ENCODE measurements at places on chromosomes 1 and 21.

DNA sequence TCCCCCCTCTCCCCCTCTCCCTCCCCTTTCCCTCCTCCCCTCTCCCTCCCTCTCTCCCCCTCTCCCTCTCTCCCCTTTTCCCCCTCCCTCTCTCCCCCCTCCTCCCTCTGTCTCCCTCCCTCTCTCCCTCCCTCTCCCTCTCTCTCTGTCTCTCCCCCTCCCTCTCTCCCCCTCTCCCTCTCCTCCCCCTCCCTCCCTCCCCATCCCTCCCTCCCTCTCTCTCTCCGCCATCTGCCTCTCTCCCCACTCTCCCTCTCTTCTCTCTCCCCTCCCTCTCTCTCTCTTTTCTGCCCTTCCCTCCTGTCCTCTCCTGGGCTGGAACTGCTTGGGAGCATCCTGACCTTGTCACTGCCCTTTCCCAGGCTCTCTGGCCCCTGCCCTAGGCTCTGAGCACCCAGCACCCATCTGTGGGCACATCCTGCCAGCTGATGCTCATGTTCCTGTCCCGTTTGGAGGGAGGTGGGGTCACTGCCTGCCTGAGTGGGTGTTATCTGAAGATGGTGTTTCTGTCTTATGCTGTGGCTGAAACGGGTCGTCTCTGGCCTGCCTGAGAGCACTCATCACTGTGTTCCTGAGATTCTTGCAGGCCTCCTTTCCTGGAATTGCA, 10.8 kb downstream of the FTCD start:
- no peak for DNase-seq

- no peak for DNase-seq
These were observed 13.6 kb downstream of the SDCCAG8 start for GRCh38 chr1:243269461-243269801.

DNA sequence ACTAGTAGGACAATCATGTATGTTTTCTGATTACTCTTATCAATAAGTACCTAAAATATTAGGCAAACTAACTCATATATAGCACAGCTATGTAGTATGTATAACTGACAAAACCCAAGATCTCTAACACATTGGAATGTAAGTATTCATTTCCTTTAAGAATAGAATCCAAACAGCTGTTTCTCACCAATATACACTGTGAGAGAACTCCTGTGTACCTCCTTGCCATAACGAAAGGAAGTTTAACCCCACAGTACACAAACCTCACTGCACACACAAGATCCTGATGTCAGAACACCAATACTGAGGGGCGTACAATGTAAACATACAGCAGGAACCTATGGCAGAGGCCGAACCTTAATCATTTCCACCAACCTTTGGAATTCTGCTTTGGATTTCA, 113.0 kb downstream of the SMYD3 start:
- no peak for DNase-seq

GRCh38 chr1:229184066-229184465, 86.8 kb upstream of the RAB4A start:
- DNase-seq = no peak

GRCh38 chr1:47661040-47661439, 223.2 kb downstream of the FOXD2 start:
- no peak for DNase-seq

- DNase-seq = no peak
These were observed 58.9 kb downstream of the POFUT2 start for GRCh38 chr21:45228656-45229240.

DNA sequence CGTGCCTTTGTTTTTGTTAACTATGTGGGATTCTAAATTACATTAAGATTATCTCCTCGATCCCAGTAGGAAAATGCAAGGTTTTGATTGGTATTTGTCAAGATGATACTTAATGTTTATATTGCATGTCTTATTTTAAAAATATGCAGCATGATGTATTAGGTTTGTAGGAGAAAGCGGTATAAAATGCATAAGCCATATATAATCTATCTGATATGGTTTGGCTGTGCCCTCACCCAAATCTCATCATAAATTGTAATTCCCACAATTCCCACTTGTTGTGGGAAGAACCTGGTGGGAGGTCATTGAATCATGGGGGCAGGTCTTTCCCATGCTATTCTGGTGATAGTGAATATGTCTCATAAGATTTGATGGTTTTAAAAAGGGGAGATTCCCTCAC, 198.1 kb upstream of the NCAM2 start:
- DNase-seq = no peak

DNA sequence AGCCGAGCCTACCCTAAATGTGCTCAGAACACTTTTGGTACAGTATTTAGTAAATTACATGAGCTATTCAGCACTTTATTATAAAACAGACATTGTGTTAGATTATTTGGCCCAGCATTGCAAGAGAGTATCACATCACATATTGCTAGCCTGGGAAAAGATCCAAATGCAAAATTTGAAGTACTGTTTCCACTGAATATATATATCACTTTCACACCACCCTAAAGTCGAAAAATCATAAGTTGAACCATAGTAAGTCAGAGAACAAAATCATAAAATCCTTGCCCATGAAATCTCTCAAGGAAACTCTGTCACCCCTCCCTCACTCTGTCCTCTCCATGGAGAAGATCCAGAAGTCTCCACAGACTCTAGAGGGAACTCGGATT, 33.1 kb downstream of the RGS8 start:
- DNase-seq = no peak

DNA sequence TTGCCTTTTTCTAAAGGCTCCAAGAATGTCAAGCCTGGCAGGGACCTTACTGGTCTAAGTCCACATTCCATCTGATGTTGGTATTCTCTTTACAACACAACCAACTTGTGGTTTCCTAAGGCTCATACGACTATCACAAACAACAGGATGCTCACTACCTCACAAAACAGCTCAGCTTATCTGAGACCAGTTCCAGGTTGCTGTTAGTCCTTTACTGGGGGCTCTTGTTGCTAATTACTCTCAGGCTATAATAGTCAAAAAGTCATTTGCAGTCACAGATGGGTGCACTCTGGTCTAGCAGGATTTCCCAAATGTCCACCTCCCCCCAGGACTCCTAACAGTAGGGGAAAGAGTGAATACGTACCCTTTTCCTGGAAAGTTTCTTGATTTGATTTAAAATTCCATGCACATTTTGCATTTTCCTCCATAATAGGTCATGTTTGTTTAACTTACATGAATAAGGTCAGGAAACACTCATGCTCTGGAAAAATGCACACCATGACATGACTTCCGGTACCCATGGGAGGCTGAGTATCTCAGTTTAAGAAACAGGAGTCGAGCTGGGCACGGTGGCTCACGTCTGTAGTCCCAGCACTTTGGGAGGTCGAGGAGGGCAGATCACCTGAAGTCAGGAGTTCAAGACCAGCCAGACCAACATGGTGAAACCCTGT, 16.0 kb downstream of the LCK start:
- peak; percentile 44 for DNase-seq

- no peak for DNase-seq
These were observed 54.5 kb downstream of the LGR6 start for GRCh38 chr1:202247837-202248795.

GRCh38 chr1:88401313-88401712, 282.8 kb upstream of the PKN2 start:
- no peak for DNase-seq

GRCh38 chr1:5769146-5769545, 223.1 kb downstream of the NPHP4 start:
- DNase-seq = no peak

DNA sequence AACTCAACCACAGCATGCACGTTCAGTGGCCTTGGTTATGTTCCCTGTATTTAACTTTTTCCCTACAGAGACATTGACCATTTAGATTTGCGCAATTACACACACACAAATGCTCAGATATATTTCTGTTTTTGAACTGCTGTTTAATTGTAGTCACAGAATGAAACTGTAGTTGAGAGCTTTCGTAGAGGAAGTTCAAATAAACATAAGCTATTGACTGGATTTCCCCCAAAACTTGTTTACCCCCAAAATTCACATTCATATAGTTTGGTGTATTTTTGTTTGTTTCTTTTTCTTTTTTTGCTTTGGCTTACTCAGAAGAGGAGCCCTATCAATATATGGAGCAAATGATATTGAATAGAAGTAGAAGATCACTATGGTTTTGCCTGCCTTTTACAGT, 921.0 kb downstream of the ADGRL2 start:
- no peak for DNase-seq

- peak; percentile 50 for DNase-seq
These were observed 1.7 kb upstream of the KRTAP7-1 start for GRCh38 chr21:30831194-30831765.

GRCh38 chr1:244957525-244957924, 93.2 kb upstream of the HNRNPU start:
- no peak for DNase-seq

GRCh38 chr21:25456672-25457071, 150.6 kb downstream of the MRPL39 start:
- peak; percentile 58 for DNase-seq

- DNase-seq = no peak
These were observed 176.7 kb downstream of the CAMTA1 start for GRCh38 chr1:6961905-6962477.

DNA sequence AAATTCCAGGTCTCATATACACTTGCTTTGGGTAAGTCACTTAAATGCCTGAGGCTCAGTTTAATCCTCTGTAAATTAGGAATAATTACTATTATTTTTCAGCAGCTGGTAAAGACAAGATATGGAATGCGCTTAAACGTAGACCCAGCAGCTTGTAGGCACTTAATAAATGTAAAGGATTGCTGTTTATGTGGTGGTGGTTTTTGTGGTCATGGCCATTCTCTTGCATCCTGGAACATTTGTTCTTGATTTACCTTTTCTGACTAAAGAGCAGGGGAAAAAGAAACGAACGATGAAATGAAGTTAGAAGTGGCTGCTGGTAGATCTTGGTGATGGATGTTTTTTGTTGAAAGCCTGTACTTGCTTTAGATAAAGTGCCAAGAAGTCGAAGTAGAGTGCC, 195.0 kb upstream of the FOXD3 start:
- no peak for DNase-seq

DNA sequence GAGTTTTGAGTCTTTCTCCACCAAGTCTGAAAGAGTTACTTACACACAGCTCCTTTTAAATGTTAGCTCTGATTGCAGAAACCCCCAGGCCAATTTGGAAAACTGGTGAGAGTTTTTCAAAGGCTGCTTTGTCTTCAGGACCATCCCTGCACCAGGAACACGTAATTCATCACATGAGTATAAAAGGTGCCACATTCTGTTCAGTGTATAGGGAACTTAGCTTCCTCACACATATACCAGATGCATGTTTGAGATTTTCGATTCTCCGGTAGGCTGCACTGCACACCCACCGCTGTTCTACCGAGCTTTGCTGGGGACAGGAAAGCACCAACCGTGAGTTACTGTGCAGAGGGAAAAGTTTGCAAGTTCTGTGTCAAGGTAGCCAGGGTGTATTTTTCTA, 28.3 kb upstream of the KCNK2 start:
- DNase-seq = no peak

DNA sequence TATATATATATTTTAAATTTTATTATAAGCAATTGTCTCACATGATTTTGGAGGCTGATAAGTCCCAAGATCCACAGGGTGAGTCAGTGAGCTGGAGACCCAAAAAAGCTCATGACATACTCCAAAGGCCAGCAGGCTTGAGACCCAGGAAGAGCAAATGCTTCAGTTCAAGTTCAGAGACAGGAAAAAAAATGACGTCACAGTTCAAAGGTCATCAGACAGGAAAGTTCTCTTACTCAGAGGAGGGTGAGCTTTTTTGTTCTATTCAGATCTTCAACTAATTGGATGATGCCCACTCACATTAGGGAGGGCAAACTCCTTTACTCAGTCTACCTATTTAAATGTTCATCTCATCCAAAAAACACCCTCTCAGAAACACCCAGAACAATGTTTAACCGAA, 18.2 kb downstream of the RXRG start:
- no peak for DNase-seq

DNA sequence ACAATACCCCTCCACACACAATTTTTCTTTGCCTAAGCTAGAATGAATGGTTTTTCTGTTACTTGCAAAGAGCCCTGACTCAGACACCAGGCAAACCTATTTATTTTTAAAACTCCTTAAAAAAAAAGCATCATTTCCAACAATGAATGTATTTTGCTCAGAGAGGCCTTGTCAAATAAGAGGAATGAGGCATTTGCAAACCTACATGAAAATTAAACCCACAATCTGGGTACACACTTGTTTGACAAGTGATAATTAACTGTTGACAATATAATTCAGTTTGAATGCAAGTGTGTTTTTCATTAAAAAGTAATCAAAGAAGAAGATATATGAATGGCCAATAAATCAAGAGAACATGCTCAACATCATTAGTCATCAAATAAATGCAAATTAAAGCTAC, 339.5 kb downstream of the PTPRU start:
- DNase-seq = no peak

- no peak for DNase-seq
These were observed 18.2 kb downstream of the CRYZ start for GRCh38 chr1:74714429-74715235.

GRCh38 chr1:92970990-92971689, 9.9 kb upstream of the DIPK1A start:
- DNase-seq = no peak

DNA sequence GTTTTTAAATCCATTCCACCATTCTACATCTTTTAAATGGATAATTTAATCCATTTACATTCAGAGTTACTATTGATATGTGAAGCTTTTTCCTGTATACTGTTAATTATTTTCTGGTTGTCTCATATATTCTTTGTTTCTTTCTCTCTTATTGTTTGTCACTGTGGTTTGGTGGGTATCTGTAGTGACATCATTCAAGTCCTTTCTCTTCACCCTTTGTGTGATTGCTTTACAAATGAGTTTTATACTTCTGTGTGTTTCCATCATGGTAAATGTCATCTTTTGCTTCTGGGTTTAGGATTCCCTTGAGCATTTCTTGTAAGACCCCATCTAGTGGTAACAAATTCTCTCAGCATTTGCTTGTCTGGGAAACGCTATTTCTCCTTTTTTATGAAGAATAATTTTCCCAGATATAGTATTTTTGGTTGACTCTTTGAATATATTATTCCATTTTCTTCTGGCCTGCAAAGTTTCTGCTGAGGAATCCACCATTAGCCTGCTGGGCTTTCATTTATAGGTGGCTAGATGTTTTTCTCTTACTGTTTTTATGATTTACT, 10.2 kb downstream of the LY9 start:
- DNase-seq = no peak

- no peak for DNase-seq
These were observed 105.4 kb upstream of the LBR start for GRCh38 chr1:225533238-225533637.

DNA sequence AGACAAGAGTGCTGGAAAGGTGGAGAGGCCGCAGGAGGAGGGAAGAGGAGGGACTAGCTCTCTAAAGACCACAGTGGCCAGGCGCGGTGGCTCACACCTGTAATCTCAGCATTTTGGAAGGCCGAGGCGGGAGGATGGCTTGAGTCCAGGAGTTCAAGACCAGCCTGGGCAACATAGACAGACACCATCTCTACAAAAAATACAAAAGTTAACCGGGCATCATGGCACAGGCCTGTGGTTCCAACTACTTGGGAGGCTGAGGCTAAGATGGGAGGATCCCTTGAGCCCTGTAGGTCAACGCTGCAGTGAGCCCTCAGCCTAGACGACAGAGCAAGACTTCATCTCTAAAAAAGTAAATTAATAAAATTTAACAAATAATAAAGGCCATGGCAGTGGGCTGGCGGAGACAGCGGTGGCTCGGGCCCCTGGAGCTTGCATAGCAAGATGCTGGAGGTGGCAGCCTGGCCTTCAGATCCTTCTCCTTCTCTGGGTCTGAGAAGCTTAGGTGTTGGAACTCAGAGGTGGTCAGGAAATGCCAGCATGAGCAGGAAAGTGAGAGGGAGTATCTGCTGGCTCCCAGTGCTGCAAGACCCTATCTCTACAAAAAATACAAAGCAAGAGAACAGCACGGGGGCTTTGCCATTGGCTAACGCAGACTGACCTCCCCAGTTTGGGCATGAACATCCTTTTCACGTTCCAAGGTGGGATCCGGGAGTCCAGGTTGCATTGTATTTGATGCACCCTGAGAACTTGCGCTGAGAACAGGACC, 10.7 kb downstream of the WNT3A start:
- no peak for DNase-seq

Measured in CD4-positive, alpha-beta T cell treated with Interleukin-10 for 1 hour (primary cell).